ENCODE measurements at places on chromosomes 4 and X. TPM values are rescaled to one million over a fixed set of nuclear protein-coding genes. Genes with fewer than 3 reads are reported as not detected.
A peak's percentile ranks its signal among the peaks of the same experiment; 100 is the strongest.

- peak; percentile 2 for DNase-seq
Observed at GRCh38 chrX:5681159-5681558, 547.5 kb downstream of the NLGN4X start.

GRCh38 chrX:87664381-87664780 lies 146.8 kb downstream of the KLHL4 start:
- no peak for DNase-seq

GAGE2A gene
- total RNA-seq, result 0.52 TPM

EREG gene
- total RNA-seq, result 0.37 TPM

USP11 gene
- 74.8 TPM for total RNA-seq

FAM3A gene
- 21.5 TPM for total RNA-seq

DNA sequence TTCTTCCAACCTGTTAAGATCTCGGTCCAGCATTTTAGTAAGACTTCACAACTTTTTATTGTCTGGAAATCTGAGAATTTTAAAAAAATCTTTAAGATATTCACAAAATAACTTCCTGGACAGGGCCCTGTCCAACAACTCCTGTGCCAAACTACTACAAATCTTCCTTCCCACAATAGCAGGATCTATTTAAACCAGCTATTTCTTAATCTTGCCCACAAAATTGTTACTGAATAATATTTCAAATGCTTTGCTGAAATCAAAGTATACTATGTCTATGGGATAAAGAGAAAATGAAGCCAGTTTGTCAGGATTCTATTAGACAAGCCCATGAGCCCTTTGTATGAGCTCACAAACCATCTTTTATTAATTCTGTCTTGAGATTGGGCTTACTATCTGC lies 104.1 kb upstream of the DDIT4L start:
- no peak for DNase-seq

HHIP gene
- 86.5 TPM for total RNA-seq
